Activated T-cell treated with anti-CD3 and anti-CD28 coated beads, Interleukin-2, amount 50 U/mL, for 4 hours (primary cell): ENCODE measurements at places on chromosomes 5 and 9. TPM values are rescaled to one million over a fixed set of nuclear protein-coding genes. Genes with fewer than 3 reads are reported as not detected.

Gene TMEFF1
- 0.24 TPM for total RNA-seq

Gene CDC14B
- 1.7 TPM for total RNA-seq

Gene FOXE1
- total RNA-seq: not detected

Gene PTPN3
- total RNA-seq: 0.08 TPM

DNA sequence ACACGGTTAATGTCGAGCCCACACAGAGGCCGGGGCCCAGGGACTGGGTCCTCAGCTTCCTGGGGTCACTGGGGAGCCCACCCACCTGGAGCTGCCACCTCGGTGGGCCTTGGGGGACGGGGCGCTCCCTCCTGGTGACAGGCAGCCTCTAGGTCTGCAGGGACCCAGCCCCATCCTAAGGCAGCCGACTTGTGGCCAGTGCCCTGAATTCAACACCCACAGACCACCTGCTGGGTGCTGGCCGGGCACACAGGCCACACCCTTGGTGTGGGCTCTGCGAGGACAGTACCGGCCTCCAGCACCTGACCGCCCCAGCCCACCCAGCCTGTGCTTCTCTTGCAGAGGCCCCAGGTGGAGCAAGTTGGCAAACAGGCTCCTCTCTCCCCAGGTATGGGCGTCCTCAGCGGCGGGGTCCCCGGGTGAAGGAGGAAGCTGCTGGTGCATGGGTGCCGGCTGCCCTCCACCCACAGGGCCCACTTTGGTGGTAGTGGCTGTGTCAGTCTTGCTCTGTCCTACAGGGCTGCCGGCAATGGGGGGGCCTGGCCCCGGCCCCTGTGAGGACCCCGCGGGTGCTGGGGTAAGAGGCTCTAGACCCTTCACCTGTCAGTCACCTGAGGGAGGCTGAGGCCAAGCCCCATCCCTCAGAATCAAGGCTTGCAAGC lies 8.3 kb downstream of the ENTPD8 start:
- DNase-seq: no peak

DNA sequence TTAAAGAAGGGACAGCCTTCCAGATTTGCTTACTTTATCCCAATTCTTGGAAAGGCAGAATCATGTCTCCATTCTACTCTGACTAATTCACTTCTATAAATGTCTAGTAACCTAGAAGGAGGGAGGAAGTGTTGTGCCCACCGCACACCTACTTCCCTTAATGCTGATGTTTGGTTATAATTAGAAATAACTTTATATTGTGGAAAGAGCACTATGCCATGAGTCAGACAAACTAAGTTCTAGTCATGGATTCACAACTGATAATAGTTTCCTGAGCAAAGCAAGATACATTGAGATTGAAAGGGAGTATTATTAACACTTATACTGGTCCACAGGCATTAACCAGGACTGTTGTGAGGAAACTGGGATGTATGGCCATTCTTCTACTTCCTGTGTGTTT lies 345.9 kb upstream of the RPS23 start:
- DNase-seq: no peak

GRCh38 chr5:59583151-59583809 lies 310.2 kb downstream of the PDE4D start:
- DNase-seq: no peak

DNA sequence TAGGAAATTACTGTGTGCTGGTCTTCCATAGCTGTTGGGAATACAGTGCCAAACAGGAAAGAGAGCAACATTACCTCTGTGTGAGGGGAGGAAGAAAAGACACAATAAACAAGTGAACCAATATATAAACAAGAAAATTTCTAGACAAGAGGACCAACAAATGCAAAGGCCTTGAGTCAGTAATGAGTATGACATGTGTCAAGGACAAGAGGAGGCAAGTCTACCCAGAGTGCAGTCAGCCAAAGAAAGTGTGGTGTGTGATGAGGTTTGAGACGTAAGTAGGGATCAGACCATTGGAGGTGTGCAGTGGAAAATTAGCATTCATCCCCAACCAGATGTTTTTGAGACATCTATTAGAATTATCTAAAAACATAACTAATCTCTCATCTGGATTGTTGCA lies 69.5 kb upstream of the CDH6 start:
- no peak for DNase-seq

Gene CACNA1B
- not detected for total RNA-seq

DNA sequence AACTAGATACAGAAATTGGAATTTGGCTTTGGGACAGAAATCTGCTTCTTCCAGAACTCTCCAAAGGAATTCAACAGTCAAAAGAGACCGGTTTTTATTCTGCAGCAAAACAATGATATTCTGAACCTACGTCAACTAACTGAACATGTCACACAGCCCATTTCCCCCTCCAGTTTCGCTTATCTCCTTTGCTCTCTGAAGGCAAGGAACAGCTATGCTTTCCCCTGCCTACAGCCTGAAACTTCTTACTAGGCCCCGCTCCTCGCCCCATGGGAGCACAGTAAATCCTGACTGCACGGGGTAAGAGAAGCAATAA lies 488 bp downstream of the SKIC3 start:
- DNase-seq: no peak

Gene ENTREP1
- not detected for total RNA-seq

- no peak for DNase-seq
These were observed 14.5 kb downstream of the SLC6A18 start for GRCh38 chr5:1239505-1240251.

DNA sequence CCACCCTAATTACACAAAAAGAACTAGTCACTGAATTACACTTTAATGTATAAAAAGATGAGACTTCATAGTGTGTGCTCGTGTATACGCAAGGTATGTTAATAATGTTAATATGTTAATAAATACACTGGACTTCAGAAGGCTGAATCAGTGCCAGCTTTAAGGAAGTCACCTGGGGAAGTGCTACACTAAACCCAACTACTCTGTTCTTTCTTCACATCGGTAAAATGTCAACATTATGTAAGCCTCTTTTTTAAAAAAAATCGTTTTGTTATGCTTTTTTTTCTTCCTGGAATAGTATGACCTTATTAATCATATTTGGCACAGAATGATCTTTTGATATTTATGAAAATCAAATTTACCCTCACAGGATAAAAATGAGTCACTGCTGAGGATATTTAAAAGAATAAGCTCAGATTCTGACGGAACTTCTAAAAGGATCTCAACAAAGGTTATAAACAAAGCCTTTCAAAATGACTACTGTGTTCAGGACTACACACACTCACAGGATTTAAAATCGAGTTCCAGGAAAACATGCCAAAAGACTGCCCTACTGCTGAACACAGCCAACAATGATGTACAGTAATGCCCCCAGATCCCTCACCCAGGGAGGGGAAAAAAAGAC lies 75.9 kb downstream of the AUH start:
- no peak for DNase-seq

Gene TICAM2
- total RNA-seq: 0.48 TPM

GRCh38 chr5:65961633-65962032 lies 35.3 kb downstream of the ERBIN start:
- no peak for DNase-seq

Gene F2RL1
- 1.8 TPM for total RNA-seq

DNA sequence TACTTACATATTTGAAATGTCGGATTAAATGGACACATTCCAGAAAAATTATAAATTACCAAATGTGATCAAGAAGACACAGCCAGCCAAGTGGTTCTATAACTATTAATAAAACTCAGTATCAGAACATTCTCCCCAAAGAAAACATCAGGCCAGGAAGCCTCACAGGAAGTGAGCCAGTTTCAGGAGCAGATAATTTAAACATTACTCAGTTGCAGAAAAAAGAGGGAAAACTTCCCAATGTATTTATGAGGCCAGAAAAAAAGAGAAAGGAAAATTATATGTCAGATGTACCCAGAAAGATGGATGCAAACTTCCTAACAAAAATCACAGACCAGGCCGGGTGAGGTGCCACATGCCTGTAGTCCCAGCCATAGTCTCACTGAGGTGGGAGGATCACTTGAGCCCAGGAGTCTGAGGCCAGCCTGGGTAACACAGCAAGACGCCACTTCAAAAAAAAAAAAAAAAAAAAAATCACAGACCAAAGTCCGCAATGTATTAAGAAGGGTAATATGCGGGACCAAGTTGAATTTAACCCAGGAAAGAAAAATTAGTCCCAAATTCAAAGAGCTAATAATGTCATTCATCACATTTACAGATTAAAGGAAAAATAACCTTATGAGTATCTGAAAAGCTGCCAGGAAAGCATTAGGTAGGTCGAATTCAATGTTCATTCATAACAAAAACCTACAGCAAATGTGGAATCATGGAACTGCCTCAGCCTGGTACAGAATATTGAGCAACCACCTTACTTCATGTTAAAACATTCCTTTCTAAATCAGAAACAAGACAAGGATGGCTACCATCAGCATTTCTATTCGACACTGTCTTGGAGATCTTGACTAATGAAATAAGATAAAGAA lies 37.2 kb upstream of the NRARP start:
- DNase-seq: no peak
